KG1 (cell line): ENCODE measurements at places on chromosomes 6 and 20.

DNA sequence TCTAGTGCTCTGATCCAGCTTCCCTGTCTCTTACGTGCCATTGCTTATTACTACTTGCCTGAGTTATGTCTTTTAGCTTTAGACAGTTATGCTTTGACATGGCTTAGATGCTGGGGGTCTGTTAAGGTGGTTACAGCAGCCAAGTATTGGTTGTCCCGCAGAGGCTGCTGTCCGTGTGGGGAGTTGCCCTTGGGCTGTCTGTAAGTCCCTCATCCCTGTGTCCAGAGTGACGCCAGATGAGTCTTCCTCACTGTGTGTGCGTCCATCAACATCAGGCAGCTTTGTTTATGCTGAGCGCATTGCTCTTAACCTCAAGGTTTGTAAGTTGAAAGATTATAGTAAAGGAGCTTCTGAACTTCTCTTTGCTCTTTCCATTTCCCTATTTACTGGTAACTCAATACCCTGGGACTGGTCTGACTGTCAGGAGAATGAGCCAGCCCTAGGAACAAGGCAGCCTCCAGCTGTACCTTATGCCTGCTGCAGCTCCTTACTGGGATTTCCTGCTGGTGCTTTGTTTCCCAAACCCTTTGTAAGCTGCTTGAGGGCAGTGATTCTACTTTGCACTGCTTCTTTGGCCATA is 7.2 kb downstream of the FAM120B start:
- DNase-seq, result no peak

DNA sequence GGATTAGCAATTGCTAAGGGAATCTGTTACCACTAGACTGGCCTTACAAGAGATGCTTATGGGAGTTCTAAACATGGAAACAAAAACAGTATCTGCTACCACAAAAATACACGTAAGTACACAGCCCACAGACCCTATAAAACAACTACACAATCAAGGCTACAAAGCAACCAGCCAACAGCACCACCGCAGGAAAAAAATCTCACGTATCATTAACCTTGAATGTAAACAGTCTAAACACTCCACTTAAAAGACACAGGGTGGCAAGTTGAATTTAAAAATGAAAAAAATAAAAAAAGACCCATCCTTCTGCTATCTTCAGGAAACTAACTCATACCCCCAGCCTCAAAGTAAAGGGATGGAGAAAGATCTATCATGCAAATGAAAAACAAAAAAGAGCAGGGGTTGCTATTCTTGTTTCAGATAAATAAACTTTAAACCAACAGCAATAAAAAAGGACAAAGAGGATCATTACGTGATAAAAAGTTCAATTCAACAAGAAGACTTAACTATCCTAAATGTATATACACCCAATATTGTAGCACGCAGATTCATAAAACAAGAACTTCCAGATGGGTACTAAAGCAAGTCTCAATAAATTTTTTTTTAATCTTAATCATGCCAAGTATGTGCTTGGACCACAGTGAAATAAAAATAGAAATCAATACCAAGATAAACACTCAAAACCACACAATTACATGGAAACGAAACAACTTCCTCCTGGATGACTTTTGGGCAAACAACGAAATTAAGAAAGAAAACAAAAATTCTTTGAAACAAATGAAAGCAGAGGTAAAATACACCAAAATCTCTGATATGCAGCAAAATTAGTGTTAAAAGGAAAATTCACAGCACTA is 52.3 kb downstream of the RNGTT start:
- DNase-seq, result no peak

DNA sequence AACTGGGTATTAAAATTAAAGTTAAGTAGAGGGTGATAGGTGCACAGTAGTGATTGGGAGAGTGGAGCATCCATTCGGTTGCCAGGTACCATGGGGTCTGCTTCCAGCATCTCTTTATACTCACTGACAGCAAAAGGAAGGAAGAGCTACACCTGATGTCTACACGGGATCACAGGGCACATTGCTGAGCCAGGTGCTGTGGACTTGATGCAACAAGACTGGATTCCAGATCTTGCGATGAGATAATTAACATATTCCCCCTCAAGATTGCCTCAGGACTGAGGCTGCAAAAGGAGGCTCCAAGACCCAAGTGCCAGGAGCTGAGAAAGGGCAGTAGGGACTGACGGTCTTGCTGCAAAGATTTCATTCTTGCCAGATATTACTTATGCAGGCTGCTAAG is 72.6 kb downstream of the PXDC1 start:
- DNase-seq, result no peak

GRCh38 chr6:138440758-138441357 is 36.8 kb downstream of the HEBP2 start:
- DNase-seq, result no peak
